ENCODE measurements at places on chromosomes 3 and 15. TPM values are rescaled to one million over a fixed set of nuclear protein-coding genes. Genes with fewer than 3 reads are reported as not detected.

- peaks cover 4% of the 10 kb centered on the region for H3K4me1 ChIP-seq
- H3K36me3 ChIP-seq, result no peaks in the 10 kb centered on the region
- DNase-seq, result no peak
- no peaks in the 10 kb centered on the region for H3K27me3 ChIP-seq
Observed at GRCh38 chr3:97970956-97971620, 1.1 kb downstream of the RIOX2 start.

Gene GYG1
- total RNA-seq, result 37.9 TPM

Gene MYLK
- 164 TPM for total RNA-seq

Gene SPTBN5
- 1.2 TPM for total RNA-seq

DNA sequence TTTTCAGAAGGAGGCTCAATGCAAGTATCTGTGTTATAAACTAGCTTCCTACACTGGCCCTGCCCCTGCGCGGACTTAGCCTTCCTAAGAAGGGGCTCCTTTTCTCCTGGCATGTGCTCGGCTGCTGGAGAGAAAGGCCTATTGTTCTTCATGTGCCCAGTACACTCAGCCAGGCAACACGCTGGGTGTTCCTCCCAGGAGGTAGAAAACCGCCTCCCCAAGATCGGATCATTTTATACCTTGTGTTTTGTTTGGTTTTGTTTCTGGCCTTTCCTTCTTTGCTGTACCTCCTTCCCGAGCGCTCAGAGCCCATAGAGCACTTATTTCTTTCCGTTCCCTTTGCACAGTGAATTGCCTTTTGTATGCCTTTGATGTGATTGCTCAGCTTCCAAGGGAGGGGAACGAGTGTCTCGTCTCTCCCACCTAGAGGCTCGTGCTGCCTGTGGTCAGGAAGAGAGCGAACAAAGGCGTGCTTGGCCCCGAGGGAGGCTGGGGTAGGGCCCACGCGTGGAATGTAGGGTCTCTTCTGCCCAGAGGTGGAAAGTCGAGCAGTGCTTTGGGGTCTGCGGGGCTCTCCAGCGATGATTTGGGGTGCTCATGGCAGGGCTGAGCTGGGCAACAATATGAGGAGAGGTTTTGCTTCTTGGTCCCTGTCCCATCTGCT is 30.0 kb downstream of the CCNL1 start:
- peaks cover 10% of the 10 kb centered on the region for H3K4me1 ChIP-seq
- no peaks in the 10 kb centered on the region for H3K27me3 ChIP-seq
- peak; percentile 35 for DNase-seq
- peak overlapping the region; percentile 82 for H3K27ac ChIP-seq
- no peak overlapping the region for H3K4me3 ChIP-seq

DNA sequence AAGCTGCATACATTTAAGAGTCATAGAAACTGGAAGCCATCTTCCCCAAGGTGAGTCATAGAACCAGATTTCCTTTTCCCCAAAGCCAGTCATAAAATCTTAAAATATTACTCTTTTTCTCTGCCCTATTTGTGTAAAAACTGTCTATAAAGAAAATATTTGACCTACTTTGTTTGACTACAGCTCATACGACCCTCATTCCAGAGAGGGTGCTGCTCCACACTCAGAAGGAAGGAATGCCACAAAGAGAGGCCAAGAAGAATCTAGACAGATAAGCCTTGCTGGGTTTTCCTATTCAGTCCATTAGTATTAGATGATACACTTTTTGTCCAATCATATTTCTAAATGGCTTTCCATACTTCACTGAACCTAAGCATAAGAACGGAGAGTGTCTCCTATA is 671.6 kb upstream of the SGO1 start:
- no peak overlapping the region for H3K4me3 ChIP-seq
- no peaks in the 10 kb centered on the region for H3K36me3 ChIP-seq
- no peaks in the 10 kb centered on the region for H3K4me1 ChIP-seq
- no peak for DNase-seq

Gene ZNF592
- 31.6 TPM for total RNA-seq

GRCh38 chr3:73467211-73467610 is 157.5 kb downstream of the PDZRN3 start:
- H3K4me3 ChIP-seq, result no peak overlapping the region
- H3K4me1 ChIP-seq, result no peaks in the 10 kb centered on the region
- H3K36me3 ChIP-seq, result no peaks in the 10 kb centered on the region
- no peak for DNase-seq
- H3K27ac ChIP-seq, result no peak overlapping the region

- no peaks in the 10 kb centered on the region for H3K36me3 ChIP-seq
- H3K27me3 ChIP-seq, result no peaks in the 10 kb centered on the region
- H3K4me3 ChIP-seq, result peak overlapping the region; percentile 99
- H3K27ac ChIP-seq, result peak overlapping the region; percentile 88
Observed at GRCh38 chr3:56800130-56800831, 1.5 kb downstream of the ARHGEF3 start.

Gene MITF
- total RNA-seq, result 52.6 TPM

DNA sequence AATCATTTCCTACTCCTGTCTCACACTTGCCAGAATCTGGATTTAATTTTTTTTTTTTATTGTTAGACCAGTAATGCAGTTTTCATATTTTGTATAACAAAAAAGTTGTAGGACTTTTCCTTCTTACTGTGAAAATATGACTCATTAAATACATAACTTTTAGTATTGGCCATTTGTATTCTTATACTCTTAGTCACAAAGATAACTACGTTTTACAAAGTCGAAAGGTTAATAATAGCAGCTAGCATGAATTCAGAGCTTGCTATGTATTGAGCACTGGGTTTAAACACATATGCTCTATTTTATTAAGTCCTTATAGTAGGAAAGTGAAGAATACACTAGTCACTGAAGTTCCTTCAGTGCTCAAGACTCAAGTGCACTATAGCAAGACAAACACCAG is 43.1 kb downstream of the LRRN1 start:
- no peak overlapping the region for H3K27ac ChIP-seq
- no peak overlapping the region for H3K4me3 ChIP-seq
- no peaks in the 10 kb centered on the region for H3K36me3 ChIP-seq
- H3K27me3 ChIP-seq, result no peaks in the 10 kb centered on the region
- no peaks in the 10 kb centered on the region for H3K4me1 ChIP-seq

DNA sequence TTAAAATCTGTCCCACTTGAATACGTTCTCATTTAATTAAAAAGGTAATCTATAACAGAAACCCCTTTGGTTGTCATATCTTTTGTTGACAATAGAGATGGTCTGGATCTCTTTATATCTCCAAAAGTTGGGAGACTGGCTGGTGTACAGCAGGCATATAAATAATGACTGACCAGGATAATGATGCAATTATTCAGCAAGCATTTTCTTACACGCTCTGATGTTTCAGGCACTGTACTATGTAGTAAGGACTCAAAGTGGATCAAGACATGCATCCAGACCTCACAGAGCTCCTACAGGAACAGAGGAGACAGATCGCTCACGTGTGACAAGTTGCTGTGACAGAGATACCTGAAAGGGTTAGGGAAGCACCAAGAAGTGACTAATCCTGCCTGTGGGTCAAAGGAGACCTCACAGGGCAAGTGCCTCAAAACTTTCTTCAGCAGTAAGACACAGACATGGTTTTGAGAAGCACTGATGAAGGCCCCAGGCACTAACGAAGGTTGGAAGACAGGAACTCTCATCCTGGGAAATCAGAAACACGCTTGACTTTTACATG is 25.7 kb downstream of the VPS39 start:
- no peaks in the 10 kb centered on the region for H3K27me3 ChIP-seq
- peaks cover 4% of the 10 kb centered on the region for H3K36me3 ChIP-seq
- no peak for DNase-seq
- H3K27ac ChIP-seq, result no peak overlapping the region
- H3K4me3 ChIP-seq, result no peak overlapping the region
- H3K4me1 ChIP-seq, result no peaks in the 10 kb centered on the region

GRCh38 chr3:46656778-46657556 is 36.5 kb downstream of the ALS2CL start:
- no peaks in the 10 kb centered on the region for H3K36me3 ChIP-seq
- no peak overlapping the region for H3K4me3 ChIP-seq
- no peaks in the 10 kb centered on the region for H3K27me3 ChIP-seq
- no peaks in the 10 kb centered on the region for H3K4me1 ChIP-seq

- H3K27ac ChIP-seq, result no peak overlapping the region
- no peaks in the 10 kb centered on the region for H3K4me1 ChIP-seq
- no peaks in the 10 kb centered on the region for H3K36me3 ChIP-seq
- no peak for DNase-seq
Observed at GRCh38 chr3:160390565-160391138, 8.4 kb downstream of the IFT80 start.

- no peaks in the 10 kb centered on the region for H3K27me3 ChIP-seq
- no peak for DNase-seq
- no peaks in the 10 kb centered on the region for H3K36me3 ChIP-seq
- no peak overlapping the region for H3K27ac ChIP-seq
- H3K4me1 ChIP-seq, result no peaks in the 10 kb centered on the region
- H3K4me3 ChIP-seq, result no peak overlapping the region
Observed at GRCh38 chr3:107222907-107223306, 154.3 kb upstream of the CCDC54 start.

- H3K4me1 ChIP-seq, result no peaks in the 10 kb centered on the region
- no peak overlapping the region for H3K27ac ChIP-seq
- H3K4me3 ChIP-seq, result no peak overlapping the region
- no peaks in the 10 kb centered on the region for H3K36me3 ChIP-seq
Observed at GRCh38 chr3:146306656-146307455, 56.0 kb upstream of the PLSCR4 start.

Gene TUSC7
- total RNA-seq, result not detected

- no peak for DNase-seq
- H3K4me1 ChIP-seq, result no peaks in the 10 kb centered on the region
- no peaks in the 10 kb centered on the region for H3K27me3 ChIP-seq
Observed at GRCh38 chr15:44490622-44491021, 46.3 kb upstream of the EIF3J start.

Gene GREM1
- total RNA-seq, result 4.8 TPM

DNA sequence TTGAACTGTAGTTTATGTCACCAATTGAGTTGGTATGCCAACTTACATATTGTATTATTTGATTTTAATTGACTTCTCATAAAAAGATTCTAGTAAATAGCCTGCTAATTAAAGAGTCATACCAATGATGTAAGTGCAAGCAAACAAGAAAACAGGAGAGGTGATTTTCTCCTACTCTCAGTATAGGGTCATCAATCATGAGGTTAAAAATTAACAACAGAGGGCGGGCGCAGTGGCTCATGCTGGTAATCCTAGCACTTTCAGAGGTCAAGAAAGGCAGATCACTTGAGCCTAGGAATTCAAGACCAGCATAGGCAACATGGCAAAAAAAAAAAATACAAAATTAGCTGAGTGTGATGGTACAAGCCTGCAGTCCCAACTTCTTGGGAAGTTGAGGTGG is 108.7 kb downstream of the MYO9A start:
- no peaks in the 10 kb centered on the region for H3K4me1 ChIP-seq
- no peaks in the 10 kb centered on the region for H3K27me3 ChIP-seq
- H3K4me3 ChIP-seq, result no peak overlapping the region

Gene SCN11A
- total RNA-seq, result 0.25 TPM

Gene KBTBD12
- total RNA-seq, result 1.4 TPM

DNA sequence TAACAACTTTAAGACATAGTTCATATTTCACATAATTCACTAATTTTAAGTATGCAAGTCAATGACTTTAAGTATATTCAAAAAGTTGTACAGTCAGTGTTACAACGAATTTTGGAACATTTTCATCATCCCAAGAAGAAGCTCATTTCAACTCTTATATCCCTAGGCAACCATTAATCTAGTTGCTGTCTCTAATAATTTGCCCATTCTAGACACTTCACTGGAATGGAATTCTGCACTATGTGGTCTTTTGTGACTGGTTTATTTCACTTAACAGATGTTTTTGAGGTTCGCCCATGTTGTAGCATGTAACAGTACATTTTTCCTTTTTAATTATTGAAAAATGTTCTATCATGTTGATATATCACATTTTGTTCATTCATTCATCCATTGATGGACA is 104.2 kb upstream of the SPRED1 start:
- no peak overlapping the region for H3K4me3 ChIP-seq
- no peak for DNase-seq
- H3K27me3 ChIP-seq, result no peaks in the 10 kb centered on the region
- H3K4me1 ChIP-seq, result no peaks in the 10 kb centered on the region
- H3K27ac ChIP-seq, result no peak overlapping the region

DNA sequence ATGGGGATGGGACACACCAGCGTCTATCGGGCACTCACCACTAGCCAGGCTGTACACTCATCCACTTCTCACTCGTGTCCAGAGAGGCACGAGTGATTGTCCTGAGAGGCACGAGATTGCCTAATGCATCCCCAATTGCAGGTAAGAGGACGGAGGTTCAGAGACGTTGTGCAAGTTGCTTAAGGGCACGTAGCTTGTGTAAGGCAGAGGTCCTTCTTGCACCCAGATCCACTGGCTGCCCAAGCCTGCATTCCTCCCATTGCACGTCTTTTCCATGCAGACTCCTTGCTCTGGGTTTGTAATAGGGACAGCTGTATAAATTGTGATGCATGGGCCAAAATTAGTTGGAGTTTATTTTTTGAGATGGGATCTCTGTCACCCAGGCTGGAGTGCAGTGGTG is 264.3 kb downstream of the PLCL2 start:
- no peaks in the 10 kb centered on the region for H3K27me3 ChIP-seq
- H3K36me3 ChIP-seq, result peaks cover 11% of the 10 kb centered on the region
- no peak overlapping the region for H3K4me3 ChIP-seq
- H3K27ac ChIP-seq, result no peak overlapping the region

Gene MCF2L2
- total RNA-seq, result 1.7 TPM

GRCh38 chr3:65830948-65831732 is 207.6 kb downstream of the MAGI1 start:
- H3K4me1 ChIP-seq, result peaks cover 3% of the 10 kb centered on the region
- no peak for DNase-seq
- no peaks in the 10 kb centered on the region for H3K36me3 ChIP-seq
- no peak overlapping the region for H3K4me3 ChIP-seq
- no peak overlapping the region for H3K27ac ChIP-seq

- H3K4me3 ChIP-seq, result peak within 1 kb of the TSS; percentile 93
- peak within 1 kb of the TSS; percentile 89 for H3K27ac ChIP-seq
- peaks cover 2% of the 10 kb centered on the region for H3K4me1 ChIP-seq
Observed at GRCh38 chr3:29280404-29281093, at the start of gene RBMS3. Gene RBMS3 (plus strand): TSS chr3:29281071.

DNA sequence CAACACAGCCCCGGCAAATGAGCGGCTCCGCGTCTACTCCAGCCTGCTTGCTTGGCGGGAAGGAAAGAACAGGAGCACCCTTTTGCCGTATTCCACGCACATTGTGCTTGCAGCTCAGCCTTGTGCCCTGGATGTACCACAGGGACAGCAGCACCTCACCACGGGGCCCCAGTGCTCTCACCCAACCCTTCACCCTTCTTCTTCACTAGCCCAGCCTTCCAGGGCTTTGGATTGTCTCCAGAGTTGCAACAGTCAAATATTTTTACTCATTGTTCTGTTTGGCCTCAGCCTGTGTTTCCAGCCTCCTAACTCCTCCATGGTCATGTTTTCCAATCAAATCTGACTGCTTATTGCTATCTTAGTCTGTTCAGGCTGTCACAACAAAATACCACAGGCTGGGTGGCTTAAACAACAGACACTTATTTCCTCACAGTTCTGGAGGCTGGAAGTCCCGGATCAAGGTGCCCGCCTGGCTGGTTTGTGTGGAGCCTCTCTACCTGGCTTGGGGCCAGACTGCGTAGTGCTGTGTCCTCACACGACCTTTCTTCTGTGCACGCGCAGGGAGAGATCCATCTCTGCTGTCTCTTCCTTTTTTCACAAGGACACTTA is 79.2 kb upstream of the ABHD17C start:
- no peak overlapping the region for H3K27ac ChIP-seq
- no peaks in the 10 kb centered on the region for H3K36me3 ChIP-seq
- peaks cover 5% of the 10 kb centered on the region for H3K4me1 ChIP-seq
- no peak overlapping the region for H3K4me3 ChIP-seq
- no peak for DNase-seq

Gene GPR160
- total RNA-seq, result 24.9 TPM
